ENCODE measurements at places on chromosomes 6 and 20.

GRCh38 chr20:38445381-38445796, 10.3 kb upstream of the SNHG17 start:
- no peak for DNase-seq

DNA sequence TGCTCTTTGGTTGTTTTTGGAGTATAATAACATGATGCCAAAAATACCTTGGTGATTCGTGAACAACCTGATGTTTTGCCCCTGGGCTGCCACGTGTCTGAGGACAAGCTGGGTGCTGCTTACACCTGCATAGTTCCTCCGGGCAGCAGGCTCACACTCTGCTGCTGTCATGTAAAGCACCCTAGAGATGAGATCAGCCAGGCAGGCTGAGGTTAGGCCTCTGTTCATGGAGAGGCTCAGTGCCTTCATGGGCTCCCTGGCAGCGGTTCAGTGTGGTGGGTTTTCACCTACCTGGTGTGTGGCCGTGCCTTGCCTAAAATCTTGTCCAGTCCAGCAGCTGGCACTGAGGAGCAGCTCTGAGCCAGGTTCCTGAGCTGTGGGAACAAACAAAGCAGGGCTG, 60.1 kb upstream of the TAGAP start:
- DNase-seq: no peak

- no peak for DNase-seq
Observed at GRCh38 chr6:84967389-84967788, 203.0 kb upstream of the TBX18 start.

GRCh38 chr20:15113144-15113773, 775.8 kb upstream of the FLRT3 start:
- DNase-seq: no peak
